ENCODE measurements at places on chromosomes 4 and X.

- no peak for DNase-seq
Observed at GRCh38 chrX:106302304-106302703, 134.2 kb downstream of the PWWP3B start.

GRCh38 chr4:102560115-102560514 is 59.0 kb downstream of the NFKB1 start:
- DNase-seq = no peak

- DNase-seq = no peak
Observed at GRCh38 chr4:160161026-160161425, 1058.1 kb downstream of the RAPGEF2 start.

DNA sequence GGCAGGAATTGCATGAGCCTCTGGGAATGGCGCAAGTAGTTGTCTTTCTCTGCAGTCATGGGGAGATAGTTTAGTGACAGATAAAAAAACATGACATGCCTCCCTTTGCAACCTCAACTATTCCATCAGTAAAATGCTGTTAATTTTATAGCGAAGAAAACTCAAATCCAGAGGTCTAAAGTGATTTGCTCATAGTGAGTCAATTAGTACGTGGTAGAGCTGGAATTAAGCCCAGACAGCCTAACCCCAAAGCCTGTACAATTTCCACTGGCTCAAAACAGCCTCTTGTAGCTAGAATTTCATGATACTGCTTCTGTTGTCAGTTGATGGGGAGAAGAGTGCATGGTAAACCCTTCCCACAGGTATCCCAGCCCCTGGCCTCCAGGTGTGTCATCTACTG is 81.3 kb upstream of the TRPC5 start:
- no peak for DNase-seq

- no peak for DNase-seq
Observed at GRCh38 chr4:138706201-138706600, 309.4 kb upstream of the NOCT start.

DNA sequence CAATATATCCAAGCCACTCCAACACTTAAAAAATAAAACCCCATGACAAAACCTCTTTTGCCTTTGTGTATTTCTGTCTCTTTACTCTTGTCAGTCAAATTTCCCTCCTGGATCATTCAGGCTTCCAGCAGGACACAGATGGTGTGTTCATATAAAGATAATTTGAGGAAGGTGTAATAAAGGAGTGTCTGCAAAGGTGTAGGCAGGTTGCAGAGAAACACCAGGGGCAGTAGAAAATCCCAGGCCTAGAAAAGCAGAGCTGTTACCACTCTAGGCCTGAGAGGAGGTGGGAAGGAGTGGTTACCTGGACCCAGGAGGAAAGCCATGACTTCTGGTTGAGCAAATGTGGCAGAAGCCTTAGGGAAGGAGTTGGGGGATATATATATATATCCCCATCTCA is 28.8 kb downstream of the CHRNA9 start:
- DNase-seq = no peak

- DNase-seq = no peak
Observed at GRCh38 chrX:131789664-131790063, 233.4 kb upstream of the STK26 start.

DNA sequence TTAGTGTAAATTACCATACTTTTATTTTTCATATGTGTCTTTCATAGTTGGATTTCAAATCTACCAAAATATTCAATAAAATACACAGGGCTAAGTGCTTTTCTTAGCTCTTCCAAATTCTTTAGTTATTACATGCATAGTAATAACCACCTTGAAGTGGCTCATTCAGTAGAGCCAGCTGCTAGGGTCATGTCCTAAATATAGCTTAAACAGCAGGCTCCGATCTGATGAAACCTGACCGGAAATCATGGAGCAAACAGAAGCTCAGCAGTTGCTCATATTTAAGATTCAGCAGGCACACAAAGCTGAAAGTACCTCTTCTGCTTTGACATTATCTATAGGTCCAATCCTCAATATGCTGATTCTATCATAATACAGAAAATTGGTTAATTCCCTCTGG is 1470.4 kb downstream of the ADGRL3 start:
- no peak for DNase-seq

DNA sequence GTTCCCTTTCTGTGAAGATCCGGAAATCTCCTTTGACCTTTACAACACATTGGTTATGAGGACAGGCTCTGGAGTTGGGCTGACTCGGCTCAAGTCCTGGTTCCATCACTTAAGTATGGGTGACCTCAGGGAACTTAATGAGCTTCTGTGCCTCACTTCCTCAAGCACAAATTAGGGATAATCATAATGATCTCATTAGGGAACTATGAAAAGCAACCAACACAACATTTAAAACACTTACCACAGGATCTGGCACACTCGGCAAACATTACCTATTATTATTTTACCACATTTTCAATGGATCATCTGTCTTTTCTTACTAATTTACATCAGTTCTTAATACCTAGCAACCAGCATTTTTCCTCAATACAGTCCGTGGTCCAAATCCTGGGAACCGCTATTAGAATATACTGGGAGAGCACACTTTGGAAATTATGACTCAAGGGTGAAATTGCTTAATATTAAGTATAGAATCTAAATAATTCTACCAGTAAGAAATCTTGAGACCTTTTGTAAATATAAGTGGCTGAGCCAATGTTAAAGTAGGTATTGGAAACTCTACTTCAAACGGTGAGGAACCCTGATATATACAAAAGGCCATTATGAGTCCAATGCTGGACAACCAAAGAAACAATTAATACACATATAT is 19.6 kb downstream of the ADGRA3 start:
- no peak for DNase-seq

GRCh38 chrX:63013549-63013948 is 337.6 kb downstream of the SPIN4 start:
- no peak for DNase-seq

DNA sequence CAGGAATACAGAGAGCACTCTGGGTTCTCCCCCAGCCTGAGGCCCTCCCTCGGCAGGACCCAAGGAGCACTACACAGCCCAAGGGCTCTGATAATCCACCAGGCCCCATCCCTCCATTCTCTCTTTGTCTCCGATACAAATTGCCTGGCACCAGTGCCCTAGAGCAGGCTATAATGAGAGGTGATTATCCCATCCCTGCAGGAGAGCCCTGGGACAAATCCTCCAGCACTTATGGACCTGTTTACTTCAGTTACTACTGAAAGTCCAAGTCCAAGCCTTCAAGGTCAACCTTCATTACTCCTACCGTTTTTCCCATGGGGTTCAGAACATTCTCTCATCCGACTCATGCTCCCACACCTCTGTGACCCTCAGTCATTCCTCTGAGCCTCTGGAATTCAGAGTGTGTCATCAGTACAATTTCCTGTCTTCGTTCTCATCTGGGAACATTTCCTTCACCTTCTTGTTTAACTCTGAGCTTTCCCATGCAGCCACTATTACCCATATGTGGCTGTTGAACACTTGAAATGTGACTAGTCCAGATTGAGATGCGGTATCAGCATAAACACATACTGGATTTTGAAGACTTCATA is 299.0 kb downstream of the RAPGEF2 start:
- no peak for DNase-seq

DNA sequence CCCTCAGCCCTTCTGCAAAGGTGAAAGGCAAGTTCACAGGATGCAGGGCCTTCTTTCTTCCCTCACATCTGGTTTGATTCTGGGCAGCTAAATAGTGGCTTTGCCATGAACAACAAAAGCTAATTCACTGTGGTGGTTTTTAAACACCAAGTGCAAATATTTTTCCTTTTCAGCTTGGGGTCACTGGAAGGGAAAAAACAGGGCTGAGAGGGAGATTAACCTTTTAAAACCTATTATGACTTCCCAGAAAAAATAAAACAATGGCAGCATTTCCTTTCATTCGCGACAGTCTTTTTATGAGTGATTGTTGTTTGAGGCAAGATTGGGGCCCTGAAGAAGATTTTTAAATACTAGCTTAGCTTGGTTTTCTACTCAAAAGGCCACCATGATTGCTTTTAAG is 103.7 kb upstream of the SCML1 start:
- no peak for DNase-seq

DNA sequence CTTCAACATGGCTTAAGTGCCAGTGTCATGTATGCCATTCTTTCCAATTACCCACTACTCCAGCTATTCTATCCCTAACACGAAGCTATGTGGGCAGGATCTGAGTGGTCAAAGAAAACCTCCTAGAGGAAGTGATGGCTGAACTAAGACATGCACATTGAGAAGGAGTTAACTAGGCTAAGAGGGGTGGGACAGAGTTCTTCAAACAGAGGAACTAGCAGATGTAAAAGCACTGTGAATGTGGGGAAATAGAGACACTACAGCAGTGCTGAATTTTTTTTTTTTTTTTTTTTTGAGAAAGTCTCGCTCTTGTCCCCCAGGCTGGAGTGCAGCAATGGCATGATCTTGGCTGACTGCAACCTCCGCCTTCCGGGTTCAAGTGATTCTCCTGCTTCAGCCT is 6.2 kb downstream of the JCHAIN start:
- no peak for DNase-seq

DNA sequence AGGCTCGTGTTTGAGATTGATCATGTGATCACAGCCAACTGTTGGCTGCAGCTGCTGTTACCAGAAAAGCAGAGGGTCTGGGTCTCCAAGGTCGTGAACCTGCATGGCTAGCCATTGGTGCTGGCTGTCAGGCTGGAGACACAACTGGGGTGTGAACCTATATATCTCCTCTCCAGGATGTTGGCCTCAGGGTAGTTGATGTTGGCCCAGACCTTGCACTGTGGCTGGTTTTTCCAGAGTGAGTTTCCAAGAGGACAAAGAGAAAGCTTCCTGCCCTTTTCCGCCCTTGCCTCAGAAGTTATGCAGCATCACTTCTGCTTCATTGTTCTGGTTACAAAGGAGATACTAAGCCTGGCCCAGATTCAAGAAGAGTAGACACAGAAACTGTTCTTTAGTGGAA is 607.8 kb upstream of the HS3ST1 start:
- no peak for DNase-seq

GRCh38 chr4:22498866-22499265 is 17.0 kb downstream of the ADGRA3 start:
- DNase-seq = no peak
